ENCODE measurements at places on chromosomes 5 and 9.

GRCh38 chr9:123424131-123424530 lies 68.1 kb downstream of the CRB2 start:
- DNase-seq, result no peak

- DNase-seq, result no peak
These were observed 559.9 kb downstream of the PSAT1 start for GRCh38 chr9:78856781-78857180.

- DNase-seq, result no peak
These were observed 47.0 kb upstream of the PLIN2 start for GRCh38 chr9:19174127-19174912.

- no peak for DNase-seq
These were observed 16.9 kb upstream of the ZNF366 start for GRCh38 chr5:72523960-72524582.

DNA sequence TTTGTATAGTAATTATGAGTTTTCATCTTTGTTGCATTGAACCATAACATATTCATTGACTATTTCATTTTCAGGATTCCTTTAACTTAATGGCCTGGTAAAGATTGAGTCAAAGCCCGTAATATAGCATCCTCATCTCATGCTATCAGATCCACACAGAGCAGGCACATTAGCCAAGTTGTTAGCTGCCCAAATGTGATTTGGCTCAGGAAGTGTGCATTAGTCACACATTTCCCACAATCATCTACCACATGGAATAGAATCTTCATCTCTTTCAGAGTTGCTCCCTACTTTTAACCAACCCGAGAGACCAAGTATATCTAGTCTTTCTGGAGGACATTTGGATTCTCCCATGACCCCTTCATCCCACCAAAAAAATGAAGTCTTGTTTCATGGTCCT lies 481.0 kb upstream of the PTGER4 start:
- no peak for DNase-seq

DNA sequence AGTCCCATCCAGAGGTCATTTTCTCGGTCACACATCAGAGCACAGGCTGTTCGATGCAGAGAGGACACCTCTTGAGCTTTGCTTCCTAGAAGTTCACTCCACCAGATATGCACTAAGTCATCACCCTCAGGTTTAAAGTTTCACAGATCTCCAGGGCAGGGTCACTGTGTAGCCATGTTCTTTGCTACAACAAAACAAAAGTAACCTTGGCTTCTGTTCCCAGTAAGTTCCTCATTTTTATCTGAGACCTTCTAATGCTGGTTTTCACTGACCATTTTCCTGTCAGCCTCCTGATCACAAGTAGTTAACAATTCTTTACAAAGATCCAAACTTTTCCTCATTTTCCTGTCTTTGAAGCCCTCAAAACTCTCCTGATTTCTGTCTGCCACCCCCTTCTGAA lies 97.5 kb upstream of the CTSV start:
- DNase-seq, result no peak

Measured in cortex of kidney (tissue), 1 donor.